CD8-positive, alpha-beta memory T cell (primary cell): ENCODE measurements at places on chromosomes 16 and 17. TPM values are rescaled to one million over a fixed set of nuclear protein-coding genes. Genes with fewer than 3 reads are reported as not detected.

The MT1F gene
- total RNA-seq = 18.6 TPM

The NME4 gene
- total RNA-seq = 15.4 TPM

The CCL17 gene
- 18.6 TPM for total RNA-seq

The ATP2A3 gene
- 111 TPM for total RNA-seq

The HYDIN gene
- total RNA-seq = not detected

The IGFBP4 gene
- 3.0 TPM for total RNA-seq

The EPX gene
- total RNA-seq = not detected

The ZG16 gene
- not detected for total RNA-seq

The CPHXL2 gene
- total RNA-seq = not detected

- no peak for DNase-seq
These were observed 19.8 kb upstream of the TEKT3 start for GRCh38 chr17:15361151-15361550.

DNA sequence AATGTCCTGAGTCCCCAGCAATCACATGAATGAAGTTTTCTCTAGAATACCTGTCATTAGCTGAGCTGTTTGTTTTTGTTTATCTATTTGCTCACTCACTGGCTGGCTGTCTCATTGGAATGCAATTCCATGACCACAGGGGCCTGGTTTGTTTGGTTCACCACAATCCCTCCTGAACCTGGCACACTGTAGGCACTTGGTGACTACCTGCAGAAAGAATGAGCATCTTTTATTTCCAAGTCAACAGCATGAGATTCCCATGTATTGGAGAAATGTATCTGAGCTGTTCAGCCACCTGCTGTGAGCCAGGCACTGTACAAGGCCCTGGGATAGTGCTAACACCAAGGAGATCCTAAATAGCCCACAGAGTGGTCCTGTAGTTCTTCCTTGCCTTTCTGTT lies 345.1 kb downstream of the XYLT1 start:
- DNase-seq = no peak

- DNase-seq = no peak
These were observed 209.3 kb downstream of the MSI2 start for GRCh38 chr17:57465610-57466009.

DNA sequence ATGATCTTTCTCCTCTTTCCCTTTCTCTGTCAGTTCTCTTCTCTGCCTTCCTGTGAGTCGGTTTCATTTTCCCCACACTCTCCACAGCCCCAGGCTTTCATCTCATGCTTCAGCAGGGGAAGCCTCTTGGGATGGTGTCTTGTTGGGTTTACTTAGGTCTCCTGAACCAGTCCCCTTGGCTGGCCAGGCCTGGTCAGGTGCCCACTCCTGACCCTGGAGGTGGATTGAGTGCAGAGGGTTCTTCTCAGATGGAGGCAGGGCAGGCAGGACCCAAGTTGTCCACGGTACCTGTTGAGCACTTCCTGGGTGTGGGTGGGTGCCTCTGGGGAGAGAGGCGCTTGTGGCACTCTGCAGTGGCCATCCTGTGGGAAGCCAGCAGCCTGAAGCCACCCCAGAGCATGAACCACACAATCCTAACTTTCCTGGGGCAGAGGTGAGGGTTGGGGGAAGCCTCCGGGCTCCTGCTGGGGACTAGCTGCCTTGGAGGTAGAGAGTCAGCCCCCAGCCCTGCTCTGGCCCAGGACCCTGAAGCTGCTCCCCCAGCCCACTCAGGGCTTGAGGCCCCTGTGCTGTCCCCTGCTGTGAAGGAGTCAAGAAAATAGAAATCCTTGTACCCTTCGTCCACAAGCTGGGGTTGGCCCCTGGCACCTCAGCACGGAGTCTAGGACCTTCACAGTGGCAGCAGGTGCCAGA lies 2.0 kb upstream of the RAP1GAP2 start:
- DNase-seq = no peak

DNA sequence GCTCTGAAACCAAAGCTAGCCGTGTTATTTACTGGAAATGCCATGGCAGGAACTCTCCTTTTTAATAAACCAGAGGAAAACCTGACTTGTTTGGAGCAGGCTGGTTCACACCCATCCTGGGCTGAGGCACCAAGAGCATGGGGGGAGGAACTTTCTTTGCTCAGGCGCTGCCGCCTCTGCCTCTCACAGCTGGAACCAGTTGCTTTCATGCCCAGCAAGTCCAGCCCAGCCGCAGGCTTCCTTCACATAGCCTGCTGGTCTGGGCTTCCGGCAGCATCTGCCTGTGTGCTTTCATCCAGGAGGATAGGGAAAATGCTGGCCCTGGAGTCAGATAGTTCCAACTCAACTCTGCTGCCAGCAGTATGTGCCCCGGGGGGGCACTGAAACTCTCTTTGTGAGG lies 88.1 kb upstream of the ASIC2 start:
- DNase-seq = no peak

GRCh38 chr16:12695454-12695853 lies 108.2 kb downstream of the CPPED1 start:
- DNase-seq = no peak

- no peak for DNase-seq
These were observed 226.2 kb downstream of the CCDC182 start for GRCh38 chr17:57518587-57519581.

GRCh38 chr16:28616636-28617035 lies 6.8 kb upstream of the SULT1A1 start:
- no peak for DNase-seq

GRCh38 chr16:8924214-8924613 lies 39.5 kb downstream of the USP7 start:
- DNase-seq = no peak

GRCh38 chr16:66133643-66134338 lies 232.7 kb upstream of the CDH5 start:
- DNase-seq = no peak

DNA sequence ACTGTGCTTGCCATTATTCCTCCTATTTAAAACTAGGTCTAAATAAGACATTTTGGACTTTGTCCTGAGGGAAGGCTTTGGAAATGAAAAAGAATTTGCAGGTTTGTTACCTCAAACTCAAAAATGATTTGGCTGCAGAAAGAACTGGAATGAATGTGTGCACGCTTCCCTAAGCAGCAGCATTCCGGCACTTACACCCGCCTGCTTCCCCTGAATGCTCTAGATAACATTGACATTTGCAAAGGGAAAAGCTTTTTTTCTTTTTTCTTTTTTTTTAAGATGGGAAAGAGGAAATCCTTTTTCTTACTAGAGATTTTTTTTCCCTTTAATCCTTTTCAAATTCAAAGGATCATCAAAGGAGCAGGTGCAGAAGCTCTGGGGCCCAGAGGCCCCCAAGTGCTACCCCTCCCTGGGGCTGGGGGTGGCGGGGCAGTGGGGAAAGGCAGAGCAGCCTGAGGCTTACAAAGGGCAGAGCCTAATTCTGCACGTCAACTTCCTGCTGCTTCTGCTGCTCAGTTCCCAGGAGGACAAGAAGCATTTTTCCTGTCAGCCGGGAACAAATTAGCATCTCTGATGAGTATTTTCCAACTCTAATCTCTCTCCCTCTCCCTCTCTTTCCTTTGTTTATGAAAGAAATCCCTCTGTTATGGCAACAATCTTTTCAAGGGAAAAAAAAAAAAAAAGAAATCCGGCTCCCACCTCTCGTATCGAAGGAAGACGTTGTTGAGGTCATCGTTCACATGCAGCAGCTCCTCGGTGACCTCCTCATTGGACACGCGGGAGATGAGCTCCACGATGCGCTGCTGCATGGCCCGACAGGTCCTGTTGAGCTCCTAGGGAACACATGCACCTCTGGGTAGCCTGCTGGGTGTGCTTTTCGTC lies 32.1 kb upstream of the SREBF1 start:
- DNase-seq = no peak

GRCh38 chr17:80717720-80718083 lies 173.1 kb downstream of the RPTOR start:
- DNase-seq = no peak

GRCh38 chr17:28956861-28957260 lies 5.5 kb upstream of the PHF12 start:
- no peak for DNase-seq

DNA sequence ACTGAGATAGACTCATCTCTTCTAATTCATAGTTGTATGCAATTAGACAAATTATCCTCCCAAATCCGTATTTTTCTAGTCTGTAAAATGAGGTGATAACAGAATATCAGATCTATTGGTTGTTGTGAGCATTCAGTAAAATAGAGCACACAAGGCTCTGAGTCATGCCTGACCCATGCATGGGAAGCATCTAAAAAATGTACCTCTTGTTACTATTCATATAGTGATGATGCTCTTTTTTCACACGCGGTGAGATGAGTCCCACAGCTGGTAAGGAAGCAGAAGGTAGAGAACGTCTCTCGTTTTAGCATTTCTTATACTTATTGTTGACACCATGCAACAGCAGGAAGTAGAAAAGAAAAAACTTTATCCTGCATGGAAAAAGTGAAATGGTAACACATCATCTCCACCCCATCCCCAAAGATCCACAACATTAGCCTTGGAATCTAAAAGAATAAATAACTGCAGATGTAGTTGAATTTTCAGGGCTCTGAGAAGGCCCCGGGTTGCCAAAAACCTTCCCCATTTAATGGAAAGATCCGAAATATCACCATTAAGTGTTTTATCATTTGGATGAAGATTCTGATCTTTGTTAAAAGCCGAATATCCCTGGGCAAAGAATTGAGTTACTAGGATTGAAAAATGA lies 215.6 kb downstream of the TMEM114 start:
- no peak for DNase-seq
